ENCODE measurements at places on chromosomes 1 and 21. TPM values are rescaled to one million over a fixed set of nuclear protein-coding genes. Genes with fewer than 3 reads are reported as not detected.

- DNase-seq: no peak
These were observed 5.1 kb downstream of the CA14 start for GRCh38 chr1:150262388-150263320.

DNA sequence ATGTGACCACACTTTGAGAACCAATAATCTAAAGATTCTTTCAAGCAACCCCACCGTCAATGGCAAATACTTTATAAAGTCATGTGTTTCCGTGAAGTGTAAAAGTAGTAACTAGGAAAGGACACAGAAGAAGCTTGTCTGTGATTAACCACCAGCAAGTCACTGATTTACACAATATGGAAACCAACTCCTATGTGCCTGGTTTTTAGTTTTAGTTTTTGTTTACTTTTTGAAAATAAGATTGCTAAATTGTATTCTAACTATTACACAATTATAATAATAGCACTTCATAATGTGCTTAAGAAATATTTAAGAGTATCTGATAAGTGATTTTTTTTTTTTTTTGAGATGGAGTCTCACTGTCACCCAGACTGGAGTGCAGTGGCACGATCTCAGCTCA, 13.0 kb downstream of the FMO2 start:
- no peak for DNase-seq

GRCh38 chr1:227330279-227331076, 12.2 kb upstream of the CDC42BPA start:
- no peak for DNase-seq

DNA sequence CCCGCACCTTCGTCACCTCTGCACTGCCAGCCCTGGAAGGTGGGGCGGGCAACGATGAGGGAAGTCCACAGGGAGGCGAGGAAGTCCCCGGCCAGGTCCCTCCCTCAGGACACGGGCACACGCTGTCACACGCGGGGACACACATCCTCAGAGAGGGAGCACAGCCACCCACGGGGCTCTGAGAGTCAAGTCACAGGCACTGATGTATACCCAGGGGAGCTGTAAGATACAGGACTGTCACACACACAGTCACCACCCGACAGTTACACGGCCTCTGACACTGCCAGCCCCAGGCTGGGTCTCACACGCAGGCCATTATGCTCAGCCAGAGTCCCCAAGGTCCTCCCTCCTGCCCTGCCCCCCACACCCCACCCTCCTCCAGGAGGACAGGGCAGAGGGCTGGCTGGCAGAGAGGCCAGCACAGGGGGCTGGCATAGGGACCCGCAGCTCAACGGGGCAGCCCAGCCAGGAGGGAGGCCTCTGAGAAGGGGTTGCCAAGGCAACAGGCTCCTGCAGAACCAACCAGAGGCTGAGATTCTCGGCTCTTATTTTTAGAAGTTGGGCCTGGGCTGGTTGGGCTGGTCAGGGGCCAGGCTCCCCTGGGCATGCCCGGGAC, 17.7 kb upstream of the ADGRB2 start:
- DNase-seq: no peak

DNA sequence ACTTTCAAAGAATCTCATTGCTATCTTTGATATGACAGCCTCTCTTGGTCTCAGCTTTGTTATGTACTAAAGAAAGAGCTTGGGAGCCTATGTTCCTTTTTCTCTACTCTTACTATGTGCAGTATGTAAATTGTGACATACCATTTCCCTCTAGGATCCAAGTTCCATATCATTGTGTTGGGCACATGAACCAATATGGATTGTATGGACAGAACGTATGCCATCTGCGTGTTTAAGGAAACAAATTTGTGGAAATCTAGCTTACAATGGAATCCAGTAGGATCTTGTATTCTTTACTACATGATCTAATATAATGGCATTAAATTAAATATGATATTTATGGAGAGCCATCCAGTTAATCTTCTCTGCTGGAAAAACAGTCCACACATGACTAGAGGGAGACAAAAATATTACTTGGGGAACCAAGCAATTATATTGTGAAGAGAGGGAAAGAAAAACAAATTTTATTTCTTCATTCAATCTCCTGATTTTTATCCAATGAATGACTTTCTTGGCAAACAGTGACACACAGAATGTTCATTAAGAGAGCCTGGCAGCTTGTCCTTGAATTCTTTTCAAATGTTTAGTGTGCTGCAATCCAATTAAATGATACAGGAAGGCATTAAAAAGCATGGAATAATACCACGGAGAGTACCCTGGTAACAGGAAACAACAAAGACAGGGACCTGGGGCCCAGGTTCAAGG, 106.5 kb upstream of the DAB1 start:
- DNase-seq: no peak

DNA sequence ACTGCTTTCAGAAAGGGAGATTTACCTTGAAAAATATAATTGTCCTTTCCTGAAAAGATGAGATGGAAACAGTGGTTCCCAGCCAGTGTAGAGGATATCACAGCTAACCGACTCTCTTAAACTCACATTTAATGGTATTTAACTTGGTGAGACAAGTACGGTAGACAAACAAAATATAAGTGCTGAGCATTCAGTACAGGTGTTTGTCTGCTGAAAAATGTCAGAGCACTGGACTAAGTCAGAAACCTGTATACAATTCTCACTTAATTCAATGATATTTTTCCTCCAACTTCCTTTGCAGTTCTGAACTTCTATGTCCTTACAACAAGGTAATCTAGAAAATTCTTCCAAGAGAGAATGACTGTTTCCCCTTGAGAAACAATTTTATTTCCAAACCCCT, at the start of gene LCE1B:
Gene LCE1B (plus strand): TSS at position 301 of the 400 bp plus-strand sequence. CDS start 476 bp downstream, outside the sequence.
- no peak for DNase-seq

DNA sequence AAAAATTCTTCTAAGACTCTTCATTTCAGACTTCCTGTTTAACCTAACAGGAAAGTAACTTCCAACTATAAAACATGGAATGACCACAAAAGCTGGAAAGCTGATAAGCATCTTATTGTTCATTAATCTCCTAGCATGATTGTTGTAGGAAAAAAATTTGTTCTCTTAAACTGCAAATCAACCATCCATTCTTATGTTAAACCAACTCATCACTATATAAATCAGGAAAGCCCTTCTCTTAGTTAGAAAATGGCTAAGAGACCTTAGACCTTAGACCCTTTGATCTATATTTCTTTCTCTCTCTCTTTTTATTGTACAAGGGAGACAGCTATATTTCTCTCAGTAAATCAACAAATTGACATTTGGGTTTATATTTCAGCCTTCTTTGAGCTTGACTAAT, 101.4 kb downstream of the UBE2U start:
- no peak for DNase-seq

The SERPINC1 gene
- total RNA-seq: not detected
